ENCODE measurements at places on chromosomes 5 and 9.

DNA sequence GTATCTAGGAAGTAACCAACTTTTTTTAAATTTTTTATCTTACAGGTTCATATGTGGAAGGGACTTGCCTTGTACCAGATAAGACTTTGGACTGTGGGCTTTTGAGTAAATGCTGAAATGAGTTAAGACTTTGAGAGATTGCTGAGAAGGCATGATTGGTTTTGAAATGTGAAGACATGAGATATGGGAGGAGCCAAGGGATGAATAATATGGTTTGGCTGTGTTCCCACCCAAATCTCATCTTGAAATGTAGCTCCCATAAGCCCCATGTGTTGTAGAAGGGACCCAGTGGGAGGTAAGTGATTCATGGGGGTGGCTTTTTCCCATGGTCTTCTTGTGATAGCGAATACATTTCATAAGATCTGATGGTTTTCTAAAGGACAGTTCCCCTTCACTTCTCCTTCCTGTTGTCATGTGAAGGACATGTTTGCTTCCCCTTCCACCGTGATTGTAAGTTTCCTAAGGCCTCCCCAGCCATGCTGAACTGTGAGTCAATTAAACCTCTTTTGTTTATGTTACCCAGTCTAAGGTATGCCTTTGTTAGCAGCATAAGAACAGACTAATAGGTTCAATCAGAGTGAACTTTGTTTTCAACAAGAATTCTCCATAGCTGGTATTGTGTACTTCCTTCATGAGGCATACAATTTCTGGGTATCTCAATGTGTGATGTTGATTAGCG, 535.6 kb upstream of the MEF2C start:
- DNase-seq: no peak

GRCh38 chr9:89706731-89707191, 101.9 kb downstream of the GADD45G start:
- no peak for DNase-seq

DNA sequence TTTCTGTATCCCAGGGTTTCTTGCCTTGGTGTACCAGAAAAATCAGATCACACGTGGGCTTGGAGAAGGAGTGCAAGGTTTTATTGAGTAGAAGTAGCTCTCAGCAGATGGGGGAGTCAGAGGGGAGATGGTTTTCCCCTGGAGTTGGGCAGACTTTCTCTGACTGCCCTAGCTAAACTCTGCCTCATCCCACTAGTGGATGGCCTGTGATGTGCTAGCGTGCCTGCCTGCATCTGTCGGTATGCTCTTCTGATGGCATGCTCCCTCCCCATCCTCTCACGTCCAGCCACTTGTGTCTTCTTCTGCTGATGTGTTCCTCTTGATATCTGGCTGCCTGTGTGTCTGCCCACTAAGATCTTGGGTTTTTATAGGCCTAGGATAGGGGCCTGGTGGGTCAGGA, 616.1 kb upstream of the RGMB start:
- DNase-seq: no peak

DNA sequence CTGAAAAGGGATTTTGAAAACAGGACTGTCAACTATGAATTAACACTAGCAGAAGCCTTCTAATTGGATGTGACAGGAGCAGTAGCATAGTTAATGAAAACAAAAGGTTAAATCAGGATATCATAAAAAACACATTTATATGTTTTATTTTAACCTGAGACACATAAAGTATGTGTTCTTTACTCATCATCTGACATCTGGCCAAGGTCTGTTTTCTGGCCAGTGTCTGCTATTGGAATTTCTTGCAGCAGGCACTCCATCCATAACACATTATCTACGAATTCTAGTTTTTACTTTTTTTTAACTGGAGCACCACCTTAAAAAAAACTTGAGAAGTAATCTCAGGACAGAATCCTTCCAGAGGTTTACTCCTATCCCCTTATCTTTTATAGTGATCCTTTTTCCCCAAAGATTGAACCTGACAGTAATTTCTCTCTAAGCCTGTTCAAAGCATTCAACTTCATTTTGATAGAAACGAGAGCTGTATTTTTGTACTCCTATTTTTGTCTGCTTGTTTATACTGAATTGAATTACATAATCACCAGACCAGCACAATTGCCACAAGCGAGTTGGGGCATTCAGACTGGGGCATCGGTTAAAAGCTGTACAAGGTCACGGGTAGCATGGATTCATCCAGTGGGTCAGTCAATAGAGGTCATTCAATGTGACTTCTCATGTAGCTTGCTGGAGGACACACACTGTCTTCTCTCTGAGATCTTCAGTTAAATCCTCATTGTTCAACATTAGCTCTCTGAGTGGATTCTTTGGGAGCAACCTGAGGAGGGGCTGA, 205.6 kb upstream of the CLINT1 start:
- DNase-seq: no peak

DNA sequence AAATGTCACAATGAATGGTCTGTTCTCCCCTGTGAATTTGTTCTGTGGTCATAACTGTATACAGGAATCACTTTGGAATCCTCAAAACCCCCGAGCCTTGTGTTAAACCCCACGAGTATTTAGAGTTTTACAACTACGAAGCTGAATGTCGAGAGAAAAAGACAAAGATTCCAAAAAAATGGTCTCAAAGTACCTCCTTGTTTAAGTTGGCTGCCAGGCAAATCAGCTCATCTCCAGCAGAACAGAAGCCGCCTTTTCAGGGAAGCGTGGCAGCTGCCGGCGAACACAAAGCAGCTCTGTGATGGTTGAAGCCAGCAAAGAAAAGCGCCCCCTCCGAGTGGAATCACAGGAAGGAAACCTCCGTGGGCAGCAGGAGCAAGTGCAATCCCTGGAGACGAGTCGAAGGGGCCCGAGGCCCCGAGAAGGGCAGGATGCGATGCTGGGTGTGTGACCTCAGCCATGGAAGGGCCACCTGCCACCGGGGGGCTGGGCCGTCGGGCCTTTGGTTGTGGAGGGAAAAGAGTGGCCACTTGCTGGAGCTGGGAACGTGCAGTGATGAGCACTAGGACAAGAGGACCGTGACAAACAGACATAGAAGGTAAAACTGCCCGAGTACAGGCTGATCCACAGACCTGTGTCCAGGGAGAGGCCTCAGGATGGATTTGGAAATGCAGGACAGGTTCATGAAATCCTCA, 706.4 kb downstream of the SEMA5A start:
- DNase-seq: peak; percentile 99

DNA sequence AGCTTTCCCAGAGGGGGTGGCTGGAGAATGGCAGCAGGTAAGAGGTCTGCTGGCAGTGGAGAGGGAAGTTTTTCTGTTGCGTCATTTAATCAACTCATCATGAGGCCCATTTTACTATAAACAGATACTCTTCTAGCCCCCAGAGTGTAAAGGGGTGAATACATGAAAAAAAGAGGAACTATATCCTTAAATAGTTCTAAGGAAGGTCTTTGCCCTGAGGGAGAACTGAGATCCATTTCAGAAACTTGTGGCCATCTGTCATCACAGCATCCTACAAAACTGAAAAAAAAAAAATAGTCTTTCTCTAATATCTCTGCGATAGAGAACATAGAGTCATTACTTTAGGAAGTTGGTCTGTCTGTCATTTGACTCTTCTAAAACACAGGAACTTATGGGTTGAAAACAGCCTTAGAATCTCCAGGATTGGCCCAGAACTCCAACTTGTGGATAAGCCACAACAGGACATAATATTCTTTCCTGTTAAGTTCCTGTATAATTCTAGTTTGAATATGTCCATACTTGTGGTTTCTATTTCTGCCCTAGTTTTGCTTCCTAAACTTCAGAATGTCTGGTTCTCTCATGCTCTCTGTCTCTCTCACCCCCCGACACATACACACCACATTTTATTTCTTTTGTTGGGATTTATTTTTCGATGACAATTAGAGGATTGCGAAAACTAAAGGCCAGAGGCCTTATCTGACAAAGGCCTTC, 238.5 kb upstream of the PIK3R1 start:
- DNase-seq: no peak

DNA sequence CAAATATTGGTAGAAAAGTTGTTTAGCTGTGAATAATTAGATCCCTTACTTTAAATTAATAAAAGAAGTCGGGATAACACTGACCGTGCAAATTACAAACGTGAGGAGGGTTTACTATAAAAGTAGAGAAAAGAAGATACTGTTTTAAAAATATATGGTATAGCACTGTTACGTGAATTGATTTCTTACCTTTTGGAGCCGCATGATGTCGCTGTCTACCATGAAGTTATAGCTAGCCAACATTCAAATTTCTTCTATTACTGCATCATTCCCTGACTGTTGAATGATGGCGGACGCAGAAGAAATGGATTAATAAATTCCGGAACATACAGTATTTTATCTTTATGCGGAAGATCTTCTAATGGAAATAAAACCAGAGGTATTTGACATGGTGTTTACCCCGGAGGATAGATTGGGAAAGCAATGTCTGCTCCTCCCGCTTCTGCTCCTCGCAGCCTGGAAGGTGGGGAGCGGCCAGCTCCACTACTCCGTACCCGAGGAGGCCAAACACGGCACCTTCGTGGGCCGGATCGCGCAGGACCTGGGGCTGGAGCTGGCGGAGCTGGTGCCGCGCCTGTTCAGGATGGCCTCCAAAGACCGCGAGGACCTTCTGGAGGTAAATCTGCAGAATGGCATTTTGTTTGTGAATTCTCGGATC, at the start of gene PCDHA6:
Gene PCDHA6 (plus strand): TSS at position 257 of the 658 bp plus-strand sequence. CDS start 132 bp downstream, at position 389.
- no peak for DNase-seq

- no peak for DNase-seq
Measured at GRCh38 chr5:178366998-178367735, 134.6 kb upstream of the PHYKPL start.

- no peak for DNase-seq
Measured at GRCh38 chr5:91635950-91636734, 253.0 kb upstream of the ARRDC3 start.

GRCh38 chr5:130427222-130427955, 523.1 kb downstream of the CHSY3 start:
- no peak for DNase-seq

- no peak for DNase-seq
Measured at GRCh38 chr5:136055612-136056309, 27.0 kb downstream of the TGFBI start.

- no peak for DNase-seq
Measured at GRCh38 chr5:143354025-143354424, 49.5 kb downstream of the NR3C1 start.

GRCh38 chr5:135571066-135571609, 7.7 kb downstream of the CXCL14 start:
- DNase-seq: no peak

- no peak for DNase-seq
Measured at GRCh38 chr5:134846641-134846960, 833 bp downstream of the C5orf24 start.

DNA sequence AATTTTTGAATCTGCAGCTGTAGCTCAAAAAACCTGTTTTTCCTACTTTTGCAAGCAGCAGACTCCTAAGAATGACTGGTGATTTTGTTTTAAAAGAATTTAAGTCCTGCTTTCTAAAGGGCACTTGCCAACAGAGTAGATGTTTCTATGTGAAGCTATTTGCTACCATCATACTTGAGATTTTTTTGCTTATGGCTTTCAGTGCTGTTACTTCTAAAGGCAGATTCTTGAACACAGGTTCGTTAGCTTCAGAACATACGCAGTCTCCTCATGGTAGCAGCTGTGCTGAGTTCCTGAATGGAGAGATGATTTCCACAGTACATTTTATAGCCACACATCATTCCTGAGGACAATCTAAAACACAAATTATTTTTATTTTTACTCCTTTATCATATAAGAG, 24.4 kb upstream of the ELL2 start:
- no peak for DNase-seq

GRCh38 chr5:171575386-171575785, 155.9 kb downstream of the FGF18 start:
- no peak for DNase-seq

- no peak for DNase-seq
Measured at GRCh38 chr9:136769710-136770191, 5.4 kb upstream of the LCN15 start.

- DNase-seq: no peak
Measured at GRCh38 chr5:387491-388265, 55.3 kb upstream of the EXOC3 start.

GRCh38 chr5:166786889-166787288, 1504.6 kb upstream of the WWC1 start:
- no peak for DNase-seq

DNA sequence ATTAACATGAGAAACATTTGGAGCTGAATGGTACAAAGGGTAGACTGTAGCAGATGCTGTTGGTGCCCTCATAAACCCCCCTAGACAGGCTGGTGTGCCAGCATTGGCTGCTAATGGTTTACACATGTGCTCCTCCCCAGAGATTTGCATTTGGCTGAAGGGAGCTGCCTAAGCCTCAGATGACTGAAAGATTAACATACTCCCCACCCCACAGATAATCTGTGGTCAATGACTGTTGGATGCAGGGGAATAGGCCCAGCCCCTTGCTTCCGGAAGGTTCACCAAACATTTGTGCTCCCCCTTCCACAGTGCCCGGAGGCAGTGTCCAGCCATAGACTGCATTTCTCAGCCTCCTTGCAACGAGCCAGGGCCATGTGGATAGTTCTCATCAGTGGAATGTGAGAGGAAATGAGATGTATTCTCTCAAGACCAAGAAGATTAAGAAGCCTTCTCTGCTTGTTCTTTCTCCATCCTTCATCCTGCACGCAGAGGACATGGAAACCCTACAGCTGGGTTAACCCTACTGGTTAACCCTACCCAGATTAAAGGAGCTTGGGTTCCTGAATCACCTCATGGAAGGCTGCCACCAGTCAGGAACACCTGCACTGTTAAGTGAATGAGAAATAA, 79.6 kb downstream of the PHAX start:
- peak; percentile 93 for DNase-seq

DNA sequence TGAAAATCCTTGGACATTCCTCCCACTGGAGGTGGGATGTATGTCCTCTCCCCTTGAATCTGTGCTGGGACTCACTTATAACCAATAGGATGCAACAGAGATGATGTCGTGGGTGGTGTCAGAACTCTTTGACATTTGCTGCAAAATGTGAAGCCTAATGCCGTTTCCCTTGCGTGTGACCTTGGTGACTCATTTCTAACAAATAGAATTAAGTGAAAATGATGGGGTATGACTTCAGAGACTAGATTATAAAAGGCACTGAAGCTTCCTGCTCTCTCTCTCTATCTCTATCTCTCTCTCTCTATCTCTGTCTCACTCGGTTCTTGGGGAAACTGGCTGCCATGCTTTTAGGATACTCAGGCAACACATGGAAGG, 126.1 kb upstream of the STC2 start:
- no peak for DNase-seq

- no peak for DNase-seq
Measured at GRCh38 chr9:3290231-3290840, 235.5 kb downstream of the RFX3 start.
